ENCODE measurements at places on chromosomes 3 and 15. TPM values are rescaled to one million over a fixed set of nuclear protein-coding genes. Genes with fewer than 3 reads are reported as not detected.

- no peak for DNase-seq
These were observed 20.0 kb downstream of the EFCC1 start for GRCh38 chr3:129021140-129021551.

DNA sequence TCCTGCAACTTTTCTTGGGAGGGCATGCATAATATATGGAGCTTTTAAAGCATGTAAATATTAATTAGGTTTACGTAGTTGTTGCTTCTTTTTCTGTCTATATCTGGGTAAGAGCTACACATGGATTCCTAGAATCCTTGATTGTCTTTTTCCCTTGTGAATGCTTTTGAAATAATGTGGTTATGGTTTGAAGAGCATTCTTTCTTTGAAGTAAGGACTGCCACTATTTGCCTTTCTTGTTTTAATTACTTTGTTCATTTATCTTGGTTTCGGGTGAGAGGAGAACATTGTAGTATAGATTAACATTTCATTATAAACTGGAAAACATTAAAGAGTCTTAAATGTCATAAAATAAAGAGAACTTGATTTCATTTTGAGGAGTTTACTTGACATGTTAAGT, 674.0 kb downstream of the ZBBX start:
- no peak for DNase-seq

DNA sequence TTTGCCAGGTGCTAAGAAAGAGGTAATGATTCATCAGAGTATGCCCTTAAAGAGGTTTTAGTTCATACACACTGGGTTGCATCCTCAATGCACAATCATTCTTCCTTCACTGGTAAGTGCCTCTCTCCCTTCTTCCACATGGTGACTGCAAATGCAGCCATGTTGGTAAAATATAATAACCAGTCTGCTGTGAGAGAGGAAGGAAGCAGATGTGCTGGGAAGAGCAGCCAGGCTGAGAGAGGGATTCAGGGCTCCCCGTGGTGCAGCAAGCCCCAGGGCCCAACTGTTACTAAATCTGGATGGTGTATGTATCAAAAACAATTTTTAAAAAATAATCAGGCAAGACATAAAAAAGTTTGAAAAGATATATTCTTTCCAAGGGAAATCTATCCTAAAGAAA, 498.1 kb downstream of the MAGI1 start:
- no peak for DNase-seq

GRCh38 chr3:125011941-125012340, 43.9 kb downstream of the HEG1 start:
- DNase-seq = no peak

DNA sequence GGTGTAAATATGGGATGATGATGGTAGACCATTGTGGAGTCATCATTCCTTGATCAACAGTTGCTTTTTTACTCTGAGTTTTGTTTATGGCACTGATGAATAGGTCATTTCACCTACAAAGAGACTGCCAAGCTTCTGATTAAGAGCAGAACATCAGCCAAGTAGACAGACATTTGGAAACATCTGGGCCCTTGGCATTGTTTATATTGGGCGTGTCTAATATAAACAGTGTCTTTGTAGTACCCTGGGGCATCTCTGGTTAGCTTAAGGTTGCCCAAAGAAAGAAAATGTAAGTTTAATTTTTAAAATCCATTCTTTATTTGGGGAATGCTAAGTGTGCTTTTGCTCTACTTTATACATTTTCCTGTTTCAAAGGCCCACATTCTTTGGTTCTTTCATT, 377.0 kb downstream of the FEZF2 start:
- no peak for DNase-seq

DNA sequence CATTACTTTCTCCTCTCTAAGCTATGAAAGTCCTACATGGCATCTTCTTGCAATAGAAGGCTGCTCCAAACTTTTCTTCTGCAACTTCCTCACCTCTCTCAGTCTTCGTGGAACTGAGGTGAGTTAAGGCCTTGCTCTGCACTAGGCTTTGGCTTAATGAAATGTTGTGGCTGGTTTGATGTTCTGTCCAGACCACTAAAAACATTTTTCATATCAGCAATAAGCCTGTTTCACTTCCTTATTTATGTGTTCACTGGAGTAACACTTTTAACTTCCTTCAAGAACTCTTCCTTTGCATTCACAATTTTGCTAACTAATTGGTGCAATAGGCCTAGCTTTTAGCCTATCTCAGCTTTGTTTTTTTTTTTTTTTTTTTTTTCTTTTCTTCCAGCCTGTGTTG, 335.3 kb upstream of the NECTIN3 start:
- no peak for DNase-seq

DNA sequence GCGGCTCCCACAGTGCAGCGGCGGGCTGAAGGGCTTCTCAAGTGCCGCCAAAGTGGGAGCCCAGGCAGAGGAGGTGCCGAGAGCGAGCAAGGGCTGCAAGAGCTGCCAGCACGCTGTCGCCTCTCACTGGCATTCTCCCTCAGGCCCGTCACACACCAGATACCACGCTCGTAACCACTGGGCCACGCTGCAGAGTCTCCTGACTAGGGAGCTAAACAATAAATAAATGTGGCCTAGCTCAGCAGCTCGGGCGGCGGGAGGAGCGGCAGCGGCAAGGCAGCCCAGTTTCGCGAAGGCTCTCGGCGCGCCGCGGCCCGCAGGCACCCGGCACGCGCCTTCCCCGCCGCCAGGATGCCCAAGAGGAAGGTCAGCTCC, 55.9 kb upstream of the FAM174B start:
- DNase-seq = no peak

MUC20 gene
- polyA plus RNA-seq = 18.1 TPM

ALPK3 gene
- 12.5 TPM for polyA plus RNA-seq
